GM13976 (cell line): ENCODE measurements at places on chromosomes 12 and 14.

DNA sequence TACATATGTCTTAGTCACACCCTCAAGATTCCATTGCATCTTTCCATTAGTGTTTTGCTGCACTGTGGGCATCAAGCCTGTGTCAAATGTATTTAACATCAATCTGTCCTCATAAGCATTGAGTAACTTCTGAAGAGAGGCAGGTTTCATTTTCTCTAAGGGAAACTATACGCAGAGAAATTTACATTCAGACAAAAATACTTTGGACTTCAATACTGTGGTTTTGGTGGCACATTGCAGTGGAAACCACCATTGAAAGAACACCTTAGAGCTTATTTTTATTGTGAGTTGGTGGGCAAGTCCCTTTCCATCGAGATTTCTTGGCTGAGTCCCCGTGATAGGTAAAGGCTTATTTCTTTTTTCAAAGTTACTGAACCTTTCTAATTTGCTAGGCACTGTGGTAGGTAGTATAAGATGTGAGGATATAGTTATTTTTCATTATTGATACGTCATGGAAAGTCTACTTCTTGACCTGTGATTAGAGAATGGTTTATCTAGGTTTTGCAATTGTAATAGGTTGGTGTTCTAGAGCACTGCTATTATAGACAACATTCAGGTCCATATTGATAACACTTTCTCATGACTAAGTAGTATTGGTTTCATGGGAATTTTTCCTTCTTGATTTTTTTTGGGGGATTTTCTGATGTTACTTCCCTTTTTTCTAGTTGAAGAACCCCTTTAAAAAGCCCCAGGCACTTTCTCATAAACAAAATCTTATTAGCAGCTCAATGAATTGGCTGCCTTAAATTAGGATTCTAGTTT is 81.9 kb downstream of the CFAP54 start:
- peak; percentile 32 for DNase-seq

DNA sequence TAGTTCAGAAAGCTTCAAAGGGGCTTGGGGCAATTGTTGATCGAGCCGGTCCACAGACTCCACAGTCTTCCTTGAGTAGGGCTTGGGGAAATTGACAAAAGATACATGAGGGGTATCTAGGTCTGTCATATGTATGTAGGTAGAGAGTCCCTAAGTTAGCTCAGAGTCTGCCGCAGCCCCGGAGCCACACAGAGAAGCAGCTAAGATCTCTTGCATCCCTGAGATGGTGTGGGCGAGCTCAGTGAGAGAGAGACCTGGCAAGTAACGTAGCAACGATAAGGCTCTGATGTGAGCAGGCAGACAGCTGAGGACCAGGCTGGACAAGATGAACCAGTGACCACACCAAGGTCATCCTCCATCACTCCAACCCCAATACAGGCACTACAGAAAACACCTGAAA is 297.6 kb downstream of the TMEM132D start:
- DNase-seq, result no peak

GRCh38 chr14:26855077-26855753 is 257.4 kb upstream of the NOVA1 start:
- no peak for DNase-seq

DNA sequence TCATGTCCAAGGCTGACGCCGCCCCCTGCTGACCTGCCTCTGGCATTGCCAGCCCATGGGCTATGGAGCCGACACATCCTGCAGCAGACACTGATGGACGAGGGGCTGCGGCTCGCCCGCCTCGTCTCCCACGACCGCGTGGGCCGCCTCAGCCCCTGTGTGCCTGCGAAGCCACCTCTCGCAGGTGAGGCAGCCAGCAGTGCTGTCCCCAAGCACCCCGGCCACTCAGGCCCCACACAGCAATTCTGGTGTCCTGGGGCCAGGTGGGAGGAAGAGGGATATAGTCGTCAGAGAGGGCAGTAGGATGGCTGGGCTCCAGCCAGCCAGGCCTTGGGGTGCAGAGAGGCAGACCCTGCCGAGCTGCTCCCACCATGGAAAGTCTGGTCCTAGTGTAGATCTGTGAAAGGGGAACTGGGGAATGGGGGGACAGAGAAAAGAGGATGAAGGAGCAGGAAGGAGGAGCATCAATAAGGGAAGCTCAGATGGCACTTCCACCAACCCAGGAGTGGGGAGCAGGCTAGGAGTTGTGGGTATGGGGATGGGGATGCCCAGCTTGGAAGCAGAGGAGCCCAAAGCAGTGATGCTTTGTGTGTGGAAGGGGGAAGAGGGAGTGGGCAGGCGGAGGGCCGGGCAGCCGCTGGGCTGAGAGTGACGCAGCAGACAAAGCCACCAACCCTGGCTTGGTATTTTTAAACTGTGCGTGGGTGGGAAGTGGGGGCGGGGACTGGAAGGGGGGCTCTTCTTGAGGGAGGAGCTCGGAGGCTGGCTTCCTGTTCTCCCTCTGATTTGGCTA is 4.7 kb downstream of the NAB2 start:
- peak; percentile 93 for DNase-seq

- no peak for DNase-seq
Observed at GRCh38 chr12:64400041-64400440, 4.2 kb upstream of the XPOT start.

DNA sequence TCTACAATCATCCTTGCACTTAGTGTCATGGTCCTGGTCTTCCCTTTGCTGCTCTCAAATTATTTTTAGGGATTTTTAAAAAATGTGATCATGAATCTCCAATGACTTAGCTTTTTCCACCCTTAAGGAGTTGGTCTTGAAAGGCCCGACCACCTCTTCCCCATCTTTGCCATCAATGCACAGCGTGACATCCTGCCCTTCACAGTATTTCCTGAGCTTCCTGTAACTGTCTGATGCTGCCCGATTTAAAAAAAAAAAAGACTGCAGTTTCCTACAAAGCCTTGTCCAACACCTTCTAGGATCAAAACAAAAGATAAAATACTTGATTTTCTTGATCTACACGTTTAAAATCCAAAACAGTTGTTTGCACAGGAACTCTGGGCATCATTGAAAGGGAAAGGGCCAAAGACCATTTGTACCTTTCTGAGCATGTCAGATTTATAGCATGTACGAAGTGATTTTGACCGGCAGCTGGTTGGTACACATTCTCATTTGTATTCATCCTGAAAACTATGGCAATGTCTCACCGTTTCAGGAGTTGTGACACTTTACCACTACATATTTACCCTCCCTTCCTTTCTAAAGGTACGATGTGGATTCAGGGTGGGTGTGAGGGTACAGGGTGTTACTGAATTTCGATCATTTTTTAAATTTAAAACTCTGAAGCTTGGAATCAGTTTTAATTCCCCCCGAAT is 7.4 kb upstream of the ELK3 start:
- DNase-seq, result no peak

DNA sequence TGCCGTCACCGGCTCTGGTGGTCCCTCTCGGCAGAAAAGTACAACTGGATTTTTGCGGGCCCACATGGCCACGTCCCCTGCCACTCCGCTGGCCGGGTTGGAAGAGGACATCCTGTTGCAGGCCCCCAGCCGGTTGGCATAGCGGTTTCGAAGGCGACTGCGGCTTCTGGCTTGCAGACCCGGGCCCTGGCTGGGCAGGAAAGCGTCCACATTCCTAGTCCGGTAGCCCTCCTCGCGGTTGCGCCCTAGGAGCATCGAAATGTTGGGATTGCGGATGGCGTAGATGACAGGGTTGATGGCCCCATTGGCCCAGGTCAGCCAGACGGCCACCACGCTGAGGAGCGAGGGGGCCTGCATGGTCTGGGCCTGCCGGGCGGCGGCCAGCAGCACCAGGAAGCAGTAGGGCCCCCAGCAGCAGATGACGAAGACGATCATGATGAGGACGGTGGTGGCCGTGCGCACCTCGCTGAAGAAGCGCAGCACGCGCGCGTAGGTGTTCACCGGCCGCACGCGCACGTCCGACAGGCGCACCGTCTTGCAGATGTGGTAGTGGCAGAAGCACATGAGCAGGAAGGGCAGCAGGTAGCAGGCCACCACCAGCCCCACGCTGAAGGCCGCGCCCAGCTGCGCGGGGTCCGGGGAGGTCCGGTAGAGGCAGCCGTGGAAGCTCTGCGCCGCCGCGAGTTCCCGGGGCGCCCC is 1.2 kb downstream of the GPR135 start:
- peak; percentile 70 for DNase-seq

DNA sequence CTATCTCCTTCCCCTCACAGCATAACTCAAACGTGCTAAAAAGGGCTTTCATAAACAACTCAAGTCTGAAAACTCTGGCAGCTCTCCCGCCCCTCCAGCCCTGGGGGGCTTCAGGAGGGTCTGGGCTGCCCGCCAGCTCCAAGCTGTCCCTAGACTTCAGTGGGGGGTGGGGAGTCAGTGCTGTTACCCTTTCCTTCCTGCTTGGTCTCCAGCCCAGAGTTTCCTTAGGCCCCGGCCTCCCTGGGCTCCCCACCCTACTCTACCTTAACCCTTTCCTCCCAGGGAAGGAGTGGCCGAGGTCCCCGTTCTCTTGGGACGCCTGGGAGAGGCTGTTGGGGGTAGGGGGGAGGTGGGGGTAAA is 530 bp upstream of the NYNRIN start:
- no peak for DNase-seq

- peak; percentile 44 for DNase-seq
Observed at GRCh38 chr14:60815371-60815770, 80.8 kb downstream of the MNAT1 start.

DNA sequence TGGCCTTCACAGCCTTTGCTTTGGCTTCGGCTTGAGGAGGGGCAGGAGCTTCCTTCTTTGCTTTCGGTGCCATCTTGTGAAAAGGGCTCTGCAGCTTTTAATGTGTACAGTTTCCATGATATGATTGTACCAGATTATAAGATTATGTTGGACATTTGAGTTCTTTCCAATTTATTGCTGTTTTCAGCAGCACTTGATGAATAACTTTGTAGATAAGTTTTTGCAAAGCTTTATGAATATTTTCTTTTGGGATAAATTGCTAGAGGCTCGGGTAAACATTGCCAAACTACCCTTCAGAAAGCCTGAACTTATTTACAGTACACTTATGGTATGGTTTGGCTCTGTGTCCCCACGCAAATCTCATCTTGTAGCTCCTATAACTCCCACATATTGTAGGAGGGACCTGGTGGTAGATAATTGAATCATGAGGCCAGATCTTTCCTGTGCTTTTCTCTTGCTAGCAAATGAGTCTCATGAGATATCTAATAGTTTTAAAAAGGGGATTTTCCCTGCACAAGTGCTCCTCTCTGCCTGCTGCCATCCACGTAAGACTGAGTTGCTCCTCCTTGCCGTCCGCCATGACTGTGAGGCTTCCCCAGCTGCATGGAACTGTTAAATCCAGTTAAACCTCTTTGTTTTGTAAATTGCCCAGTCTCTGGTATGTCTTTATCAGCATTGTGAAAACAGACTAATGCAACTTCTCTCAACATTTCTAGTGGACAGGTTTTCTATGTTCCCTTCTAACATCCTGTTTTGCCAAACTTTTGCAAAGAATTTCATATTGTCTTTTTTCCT is 70.4 kb downstream of the RCOR1 start:
- no peak for DNase-seq

DNA sequence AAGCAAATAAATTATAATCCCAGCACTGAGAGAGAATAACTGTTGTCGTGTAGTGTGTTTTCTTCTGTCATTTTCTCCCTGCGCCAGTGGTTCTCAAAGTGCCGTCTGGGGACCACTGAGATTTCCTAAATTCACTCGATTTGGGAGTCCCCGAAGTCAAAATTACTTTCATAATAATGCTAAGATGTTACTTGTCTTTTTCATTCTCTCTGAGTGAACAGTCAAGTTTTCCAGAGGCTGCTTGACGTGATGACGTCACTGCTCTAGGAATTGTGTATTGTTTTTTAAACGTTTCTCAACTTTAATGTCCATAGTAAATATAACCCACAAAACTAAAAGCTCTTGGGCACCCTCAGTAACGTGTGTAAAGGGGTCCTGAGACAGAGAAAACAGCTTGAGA is 796 bp upstream of the POP5 start:
- no peak for DNase-seq

DNA sequence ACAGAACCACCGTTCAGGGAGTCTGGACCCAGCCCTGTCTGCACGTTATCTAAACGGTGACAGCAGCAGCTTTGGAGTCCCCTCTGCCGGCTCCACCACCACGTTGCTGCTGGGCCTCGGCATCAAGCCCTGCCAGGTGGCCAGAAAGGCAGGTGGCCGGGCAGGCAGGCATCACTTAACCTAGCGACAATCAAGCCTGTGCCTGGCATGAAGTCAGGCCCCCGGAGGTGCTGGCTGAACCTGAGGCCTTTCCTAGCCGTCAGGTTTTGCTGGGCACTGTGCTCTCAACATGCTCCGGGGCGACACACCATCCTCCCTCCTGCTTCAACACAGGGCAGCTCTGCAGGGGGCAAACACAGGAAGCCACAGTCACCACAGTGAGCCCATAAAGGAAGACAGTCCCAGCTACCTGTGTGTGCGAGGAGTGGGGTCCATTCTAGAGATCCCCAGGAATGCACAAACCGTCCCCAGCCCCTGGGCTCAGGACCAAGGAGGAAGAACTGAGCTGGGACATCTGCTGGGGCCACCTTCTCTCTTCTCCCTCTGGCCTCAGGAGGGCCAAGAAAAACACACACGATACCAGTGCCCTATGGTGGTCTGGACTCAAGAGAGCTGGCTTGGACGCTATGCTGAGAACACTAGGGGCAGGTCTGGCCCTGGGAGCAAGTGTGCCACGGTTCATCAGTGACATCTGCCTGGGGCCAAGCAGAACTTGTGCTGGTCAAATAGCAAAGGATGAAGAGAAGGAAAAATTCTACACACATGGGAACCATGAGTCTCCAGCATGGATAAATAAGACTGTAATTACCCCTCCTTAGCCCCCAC is 44.7 kb downstream of the CCDC88C start:
- DNase-seq, result no peak

DNA sequence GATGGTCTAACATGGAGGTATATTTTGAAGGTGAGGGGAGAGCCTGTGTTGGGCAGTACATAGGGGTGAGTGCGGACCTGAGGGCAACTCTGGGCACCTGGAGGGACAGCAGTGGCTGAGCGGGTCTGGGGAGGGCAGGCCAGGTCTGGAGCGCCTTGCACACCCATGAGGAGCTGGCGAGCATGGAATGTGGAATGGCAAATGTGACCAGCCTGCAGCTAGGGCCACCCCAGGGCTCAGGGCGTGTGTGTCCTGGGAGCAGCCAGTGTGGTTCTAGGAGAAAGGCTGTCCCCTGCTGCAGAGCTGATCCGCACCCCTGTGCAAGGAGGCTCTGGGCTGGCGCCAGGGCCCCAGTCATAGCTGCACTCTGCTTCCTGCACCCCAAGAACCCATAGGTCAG is 24.5 kb downstream of the BCL7A start:
- DNase-seq, result no peak

GRCh38 chr12:95545731-95546490 is 5.4 kb downstream of the USP44 start:
- no peak for DNase-seq

DNA sequence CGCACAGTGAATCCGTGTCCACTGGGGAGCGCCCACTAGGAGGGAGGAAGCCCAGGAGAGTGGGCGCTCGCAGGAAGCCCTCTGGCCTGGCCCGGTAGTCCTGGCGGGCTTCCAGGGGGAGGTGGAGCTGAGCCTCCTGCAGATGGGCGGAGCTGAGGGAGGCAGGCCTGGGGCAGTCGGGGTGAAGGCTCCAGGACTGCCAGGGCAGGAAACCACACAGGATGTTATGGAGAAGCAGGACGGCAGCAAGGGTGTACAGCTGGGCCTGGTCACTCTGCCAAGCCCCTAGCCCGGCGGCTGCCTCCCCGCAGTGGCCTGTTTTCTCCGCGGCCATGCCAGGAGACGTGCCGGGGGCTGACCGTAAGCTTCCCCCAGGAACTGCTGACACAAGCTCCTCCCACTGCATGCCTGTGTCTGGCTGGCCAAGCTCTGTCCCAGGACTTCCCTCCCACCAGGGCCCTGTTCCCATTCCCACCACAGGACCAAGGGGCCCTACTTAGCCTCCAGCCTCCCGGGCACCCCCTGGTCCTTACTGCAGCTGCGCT is 143.4 kb upstream of the C14orf180 start:
- peak; percentile 46 for DNase-seq

- DNase-seq, result no peak
Observed at GRCh38 chr14:104102282-104102914, 16.9 kb downstream of the ASPG start.
